Cerebellar nuclear complex (tissue), 1 donor: ENCODE measurements at places on chromosomes 16 and 17.

GRCh38 chr16:78969721-78970120 lies 630.8 kb downstream of the MAF start:
- no peak for DNase-seq

GRCh38 chr17:65041518-65041917 lies 15.0 kb downstream of the GNA13 start:
- DNase-seq, result no peak

- no peak for DNase-seq
Measured at GRCh38 chr16:75732871-75733270, 6.6 kb upstream of the CPHXL start.

- peak; percentile 6 for DNase-seq
Measured at GRCh38 chr16:21708533-21709115, 44.9 kb downstream of the OTOA start.

DNA sequence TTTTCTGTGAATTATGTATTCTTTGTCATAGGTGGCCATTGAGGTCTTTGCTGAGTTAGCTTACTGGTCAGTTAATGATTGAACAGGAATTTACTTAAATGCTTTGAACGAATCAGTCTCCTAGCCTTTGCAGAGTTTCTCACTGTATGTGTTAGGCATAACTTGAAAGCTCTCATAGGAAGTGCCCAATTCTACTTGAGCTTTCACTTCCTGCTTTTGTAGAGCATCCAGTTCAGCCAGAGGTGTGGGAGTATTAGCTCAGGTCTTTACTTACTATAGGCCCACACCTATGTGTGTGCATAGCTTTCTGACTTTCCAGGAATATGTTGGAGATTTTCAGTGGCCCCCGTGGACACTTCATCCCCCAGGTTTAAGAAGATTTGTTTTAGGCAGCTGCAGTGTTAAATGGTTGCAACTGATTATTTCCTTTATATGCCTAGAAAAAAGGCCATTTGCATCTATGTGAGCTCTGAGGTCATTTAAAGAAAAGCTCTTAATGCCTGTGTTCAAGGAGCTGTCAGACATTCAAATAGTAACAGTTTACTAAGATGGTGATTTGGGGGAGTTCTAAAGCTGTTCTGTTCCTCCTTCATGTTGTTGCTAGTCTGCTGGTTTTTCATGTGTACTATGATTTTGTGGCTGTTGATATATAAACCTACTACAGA lies 62.3 kb downstream of the PHKB start:
- DNase-seq, result no peak

DNA sequence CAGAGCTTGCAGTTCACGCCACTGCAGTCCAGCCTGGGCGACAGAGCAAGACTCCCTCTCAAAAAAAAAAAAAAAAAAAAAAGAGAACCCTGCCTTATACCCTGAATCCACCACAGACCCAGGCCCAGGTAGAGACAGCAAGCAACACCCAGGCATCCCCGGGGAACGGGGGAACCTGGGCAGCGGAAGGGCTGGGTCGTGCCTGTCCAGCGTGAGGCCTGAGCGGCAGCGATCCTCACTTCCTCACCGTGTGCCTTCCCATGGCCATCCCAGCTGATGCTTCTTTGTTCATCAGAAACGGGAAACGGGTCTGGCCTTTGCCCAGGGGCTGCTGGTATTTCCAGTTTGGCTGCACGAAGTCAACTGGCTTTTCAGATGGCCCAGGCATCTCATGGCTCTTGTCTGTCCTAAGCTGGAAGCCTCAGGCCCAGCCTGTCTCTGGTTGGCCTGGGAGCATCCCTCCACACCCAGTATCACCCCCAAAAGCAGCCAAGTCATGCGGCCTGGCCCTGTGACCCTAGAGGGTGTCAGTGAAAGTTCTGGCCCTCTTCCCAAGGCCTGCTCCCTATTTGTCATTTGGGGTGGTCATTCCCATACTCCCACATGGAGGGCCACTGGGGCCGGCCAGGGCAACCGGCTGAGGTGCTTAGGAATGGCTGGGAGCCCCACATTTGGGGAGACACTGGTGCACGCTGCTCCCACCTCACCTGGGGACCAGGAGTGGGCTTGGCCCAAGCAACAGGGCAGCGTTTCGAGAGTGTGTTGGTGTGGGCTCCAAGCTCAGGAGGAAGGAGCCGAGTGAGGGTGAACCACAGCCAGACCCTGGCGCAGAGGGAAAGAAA lies 20.1 kb downstream of the FAM83G start:
- no peak for DNase-seq

DNA sequence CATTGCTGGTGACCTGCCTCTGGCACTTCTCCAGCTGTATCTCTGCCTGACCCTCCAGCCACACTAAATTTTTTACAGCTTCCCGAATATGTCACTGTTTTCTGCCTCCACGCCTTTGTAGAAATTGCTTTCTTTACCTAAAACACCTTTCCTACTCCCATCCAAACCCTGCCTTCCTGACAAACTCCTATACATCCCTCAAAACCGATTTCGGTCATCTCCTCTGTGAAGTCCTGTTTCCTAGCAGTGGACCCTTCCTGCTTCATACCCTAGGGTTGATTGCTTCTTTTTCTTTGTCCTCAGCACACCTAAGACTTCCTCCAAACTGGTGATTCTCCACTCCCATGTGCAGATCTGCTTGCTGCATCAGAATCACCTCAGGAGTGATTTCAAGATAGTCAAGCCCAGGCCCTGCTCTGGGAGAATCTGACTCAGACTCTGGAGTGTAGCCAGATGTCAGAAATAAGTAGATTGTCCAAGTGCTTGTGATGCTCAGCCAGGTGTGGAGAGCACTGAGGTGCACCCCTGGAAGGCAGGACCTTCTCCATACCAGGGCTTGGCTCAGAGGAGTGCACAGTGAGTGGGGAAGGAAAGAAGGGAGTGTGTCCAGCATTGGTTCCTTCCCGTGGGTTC lies 184.2 kb downstream of the COPRS start:
- no peak for DNase-seq

DNA sequence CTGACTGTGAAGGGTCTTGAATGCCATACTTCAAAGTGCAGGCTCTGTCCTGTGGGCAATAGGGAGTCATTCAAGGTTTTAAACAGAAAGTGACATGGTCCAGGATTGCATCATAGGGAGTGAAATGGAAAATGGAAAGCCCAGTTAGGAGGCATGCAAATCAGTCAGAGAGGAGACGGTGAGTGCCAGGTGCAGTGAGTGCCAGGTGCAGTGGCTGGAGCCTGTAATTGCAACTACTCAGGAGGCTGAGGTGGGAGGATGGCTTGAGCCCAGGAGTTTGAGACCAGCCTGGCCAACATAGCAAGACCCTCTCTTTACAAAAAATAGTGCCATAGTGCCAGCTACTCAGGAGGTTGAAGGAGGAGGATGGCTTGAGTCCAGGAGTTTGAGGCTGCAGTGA lies 35.2 kb upstream of the SIAH1 start:
- DNase-seq, result no peak

GRCh38 chr16:1826691-1827573 lies at the start of the genes FAHD1 and HAGH:
Gene FAHD1 (plus strand): TSS chr16:1827206. CDS start chr16:1827239, 33 bp downstream.
Gene HAGH (minus strand): TSS chr16:1826825. CDS start chr16:1826787, 38 bp downstream.
- DNase-seq, result peak; percentile 66

DNA sequence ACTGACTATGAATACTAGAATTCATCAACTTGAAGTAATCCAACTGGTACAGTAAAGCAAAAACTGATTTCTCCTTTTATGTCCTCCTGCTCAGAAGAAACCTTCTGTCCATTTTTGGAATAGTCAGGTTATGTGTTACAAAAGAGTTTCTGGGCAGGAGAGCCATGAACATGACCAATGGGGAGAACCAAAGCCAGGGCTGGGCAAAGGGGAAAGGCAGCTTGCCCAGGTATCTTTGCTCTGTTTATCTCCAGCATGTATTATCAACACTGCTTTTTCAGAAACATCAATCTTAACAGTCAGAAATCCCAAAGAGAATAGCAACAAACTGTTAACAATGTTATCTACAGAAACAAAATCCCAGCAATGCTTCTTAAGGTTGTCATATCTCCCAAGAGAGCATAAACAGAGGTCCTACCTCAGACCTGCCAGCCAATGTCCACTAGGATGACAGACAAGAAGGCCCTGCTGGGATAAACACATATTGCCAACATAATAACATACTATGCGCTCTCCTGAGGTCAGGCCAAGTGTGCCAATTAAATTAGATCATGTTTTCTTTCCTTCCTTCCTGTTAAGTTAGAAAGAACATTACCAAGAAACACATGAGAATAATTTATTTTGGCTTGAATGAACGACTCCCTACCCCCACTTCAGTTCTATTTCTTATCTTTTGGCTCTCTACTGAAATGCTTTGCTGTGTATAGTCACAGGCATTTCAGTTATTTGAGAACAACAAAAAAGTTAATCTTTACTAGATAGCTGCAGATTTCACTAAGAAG lies 28.0 kb downstream of the BLMH start:
- no peak for DNase-seq

- DNase-seq, result no peak
Measured at GRCh38 chr16:23554536-23554935, 2.6 kb downstream of the EARS2 start.

- DNase-seq, result no peak
Measured at GRCh38 chr16:84220851-84221250, 19.0 kb downstream of the KCNG4 start.

DNA sequence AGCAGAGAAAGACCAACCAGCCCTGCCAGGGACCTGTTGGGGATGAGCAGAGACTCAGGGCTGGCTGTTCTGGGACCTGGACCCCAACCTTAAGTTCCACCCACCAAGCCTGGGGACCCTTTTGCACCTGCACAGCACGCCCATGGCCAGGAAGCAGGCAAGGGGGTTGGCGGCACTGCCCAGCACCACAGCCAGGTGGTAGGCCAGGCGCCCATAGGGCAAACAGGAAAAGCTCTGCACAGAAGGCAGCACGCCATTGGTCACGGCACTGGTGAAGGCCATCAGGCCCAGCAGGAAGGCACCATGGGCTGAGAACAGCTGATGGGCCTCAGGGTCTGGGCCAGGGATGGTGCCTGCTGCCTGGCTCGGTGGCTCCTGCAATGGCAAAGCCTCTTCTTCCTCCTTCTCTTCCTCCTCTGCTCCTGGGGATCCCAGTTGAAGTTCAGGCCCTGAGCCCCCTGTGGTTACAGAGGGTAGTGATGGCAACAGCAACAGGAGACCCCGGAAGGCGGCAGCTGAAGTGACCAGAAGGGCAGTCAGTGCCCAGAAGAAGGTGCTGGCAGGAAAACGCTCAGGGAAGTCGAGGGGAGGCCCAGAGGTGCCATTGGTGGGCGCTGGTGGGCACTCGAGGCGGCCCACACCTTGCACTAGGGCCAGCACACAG lies 1.7 kb downstream of the SLC52A1 start:
- no peak for DNase-seq

DNA sequence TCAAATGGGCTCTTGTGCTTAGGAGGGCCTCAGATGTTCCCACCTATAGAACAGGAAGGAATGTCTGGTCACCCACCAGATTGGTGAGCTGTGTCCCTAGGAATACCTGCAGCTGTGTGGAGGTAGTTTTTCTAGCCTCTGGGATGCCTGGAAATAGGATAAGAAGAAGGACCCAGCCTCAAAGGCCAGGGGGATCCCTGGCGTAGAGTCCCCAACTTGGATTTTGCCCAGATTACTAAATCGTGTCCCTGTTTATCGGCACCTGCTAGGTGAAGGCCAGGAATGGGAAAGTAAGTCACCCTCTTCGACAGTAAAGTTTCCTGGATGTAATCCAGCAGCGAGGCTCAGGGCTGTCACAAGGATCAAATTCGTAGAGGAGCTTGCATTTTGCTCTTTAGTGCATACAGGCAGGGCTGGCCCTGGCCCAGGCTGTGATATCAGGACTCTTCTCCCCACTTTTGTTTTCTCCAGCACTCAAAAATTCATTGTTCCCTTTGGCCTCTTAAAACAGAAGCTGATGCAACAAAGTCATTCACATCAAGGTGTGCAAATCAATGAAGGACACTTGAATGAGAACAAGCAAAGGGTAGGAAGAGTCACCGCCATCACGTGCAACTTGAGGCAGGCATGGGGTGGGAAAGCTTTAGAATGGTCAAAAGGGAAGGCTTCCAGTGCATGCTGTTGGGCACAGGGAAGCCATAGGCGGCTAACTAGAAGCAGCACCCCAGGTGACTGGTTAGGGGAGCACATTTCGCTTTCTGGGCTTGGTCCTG lies 7.5 kb downstream of the SLC13A2 start:
- no peak for DNase-seq

GRCh38 chr17:3690094-3690715 lies 5.8 kb downstream of the P2RX5 start:
- DNase-seq, result no peak

DNA sequence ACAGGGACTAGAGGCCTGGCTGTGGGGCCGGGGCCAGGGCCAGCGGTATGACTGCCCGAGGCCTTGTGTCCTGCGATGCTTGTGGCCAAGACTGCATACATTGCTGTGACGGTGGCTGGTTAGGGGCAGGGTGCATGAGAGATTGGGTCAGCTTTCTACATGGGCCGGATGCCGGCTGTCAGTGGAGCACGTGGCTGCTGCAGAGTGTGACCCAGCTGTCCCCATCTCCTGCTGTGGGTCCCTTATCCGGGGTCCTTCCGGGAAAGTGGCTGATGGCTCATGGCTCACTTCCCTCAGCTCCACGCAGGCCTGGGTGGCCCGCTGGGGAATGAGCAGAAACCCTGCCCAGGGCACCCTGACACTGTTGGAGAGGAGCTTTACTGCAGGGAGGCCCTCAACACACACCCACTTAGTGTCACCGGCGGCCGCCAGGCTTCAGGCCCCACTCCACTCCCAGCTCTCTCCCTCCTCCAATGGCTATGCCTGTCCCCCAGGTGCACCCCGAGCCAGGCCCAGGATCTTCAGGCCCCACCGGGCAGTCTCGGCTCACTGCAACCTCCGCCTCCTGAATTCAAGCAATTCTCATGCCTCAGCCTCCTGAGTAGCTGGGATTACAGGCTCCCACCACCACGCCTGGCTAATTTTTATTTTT lies 808 bp upstream of the RGS11 start:
- DNase-seq, result no peak

GRCh38 chr17:79141578-79142355 lies 67.1 kb downstream of the ENGASE start:
- no peak for DNase-seq

DNA sequence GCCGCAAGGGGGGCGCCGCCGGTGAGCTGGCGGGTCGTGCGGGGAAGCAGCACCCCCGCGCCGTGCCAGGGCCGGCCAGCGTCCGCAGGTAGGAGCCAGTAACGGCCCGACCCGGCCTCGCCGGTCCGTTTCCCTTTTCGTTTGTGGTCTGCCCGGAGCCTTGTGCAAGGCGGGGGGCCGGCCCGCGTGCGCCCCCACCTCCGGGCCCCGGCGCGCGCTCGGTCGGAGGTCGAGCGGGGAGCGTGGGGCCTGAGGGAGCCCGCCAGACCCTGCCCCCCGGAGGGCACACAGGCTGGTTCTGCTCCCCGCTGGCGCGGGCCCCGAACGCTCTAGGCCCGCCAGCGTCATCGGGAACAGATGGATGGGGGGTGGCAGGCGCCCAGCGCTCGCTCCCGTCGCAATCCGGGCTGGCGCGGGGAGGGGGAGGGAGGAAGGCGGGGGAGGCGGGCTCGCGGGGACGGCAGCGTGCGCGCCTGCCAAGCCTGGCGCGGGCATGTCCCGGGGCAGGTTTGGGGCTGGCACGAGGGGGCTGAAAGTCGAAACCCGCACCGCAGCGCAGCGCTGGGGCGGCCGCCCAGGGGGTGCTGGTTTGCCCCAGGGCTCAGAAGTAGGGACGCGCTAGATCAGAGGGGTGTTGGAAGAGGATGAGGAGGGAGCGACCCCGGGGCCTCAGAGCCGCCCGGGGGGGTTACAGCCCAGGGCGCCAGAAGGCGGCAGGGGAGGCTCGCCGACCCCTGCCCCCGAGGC lies 1.5 kb upstream of the GSE1 start:
- peak; percentile 41 for DNase-seq

- no peak for DNase-seq
Measured at GRCh38 chr17:77840513-77841165, 117.9 kb upstream of the TNRC6C start.

GRCh38 chr16:84103678-84104077 lies 13.1 kb downstream of the MBTPS1 start:
- no peak for DNase-seq

GRCh38 chr17:14886200-14886739 lies 378.9 kb downstream of the PMP22 start:
- no peak for DNase-seq
